Naive thymus-derived CD8-positive, alpha-beta T cell (primary cell): ENCODE measurements at places on chromosomes 4 and X. TPM values are rescaled to one million over a fixed set of nuclear protein-coding genes. Genes with fewer than 3 reads are reported as not detected.

DNA sequence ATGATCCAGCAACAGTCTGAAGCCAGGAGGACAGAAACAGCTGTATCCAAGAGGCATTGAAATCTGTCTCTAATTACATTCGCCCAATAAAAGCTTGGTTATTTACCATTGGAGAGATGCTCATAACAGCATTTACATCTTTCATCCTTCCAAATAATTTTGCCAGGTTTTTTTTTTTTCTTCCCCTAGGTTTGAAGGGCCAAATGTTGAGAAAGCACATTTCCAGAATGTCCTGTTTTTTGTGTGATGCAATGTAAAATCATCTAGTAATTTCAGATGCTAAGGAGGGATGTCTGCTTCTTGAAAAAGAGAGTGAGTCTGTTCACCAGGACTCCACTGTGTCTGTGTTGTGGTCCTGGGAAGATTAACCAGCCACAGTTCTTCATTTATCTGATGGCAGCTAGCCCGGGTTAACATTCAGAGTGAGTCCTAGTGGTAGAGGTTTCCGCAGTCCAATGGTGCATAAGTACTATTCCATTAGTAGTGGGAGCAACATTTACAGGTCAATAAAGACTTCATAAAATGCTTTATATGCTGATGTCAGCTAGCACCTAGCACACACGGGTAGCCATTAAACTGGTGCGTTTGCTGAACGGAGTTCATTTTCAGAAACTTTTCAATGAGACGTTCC lies 406.8 kb downstream of the STIM2 start:
- no peaks in the 10 kb centered on the region for H3K27me3 ChIP-seq
- no peak overlapping the region for H3K4me3 ChIP-seq
- no peaks in the 10 kb centered on the region for H3K36me3 ChIP-seq
- DNase-seq, result no peak
- H3K27ac ChIP-seq, result no peak overlapping the region

DNA sequence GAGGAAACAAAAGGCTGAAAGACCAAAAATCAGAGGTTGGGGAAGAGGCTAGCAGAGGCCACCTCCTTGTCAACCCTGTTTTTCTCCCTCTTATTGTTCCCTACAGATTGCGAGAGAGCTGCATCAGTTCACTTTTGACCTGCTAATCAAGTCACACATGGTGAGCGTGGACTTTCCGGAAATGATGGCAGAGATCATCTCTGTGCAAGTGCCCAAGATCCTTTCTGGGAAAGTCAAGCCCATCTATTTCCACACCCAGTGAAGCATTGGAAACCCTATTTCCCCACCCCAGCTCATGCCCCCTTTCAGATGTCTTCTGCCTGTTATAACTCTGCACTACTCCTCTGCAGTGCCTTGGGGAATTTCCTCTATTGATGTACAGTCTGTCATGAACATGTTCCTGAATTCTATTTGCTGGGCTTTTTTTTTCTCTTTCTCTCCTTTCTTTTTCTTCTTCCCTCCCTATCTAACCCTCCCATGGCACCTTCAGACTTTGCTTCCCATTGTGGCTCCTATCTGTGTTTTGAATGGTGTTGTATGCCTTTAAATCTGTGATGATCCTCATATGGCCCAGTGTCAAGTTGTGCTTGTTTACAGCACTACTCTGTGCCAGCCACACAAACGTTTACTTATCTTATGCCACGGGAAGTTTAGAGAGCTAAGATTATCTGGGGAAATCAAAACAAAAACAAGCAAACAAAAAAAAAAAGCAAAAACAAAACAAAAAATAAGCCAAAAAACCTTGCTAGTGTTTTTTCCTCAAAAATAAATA lies 179.9 kb downstream of the AR start:
- no peak for DNase-seq
- H3K4me3 ChIP-seq, result no peak overlapping the region
- H3K27ac ChIP-seq, result no peak overlapping the region
- H3K4me1 ChIP-seq, result no peaks in the 10 kb centered on the region
- no peaks in the 10 kb centered on the region for H3K36me3 ChIP-seq

GRCh38 chr4:6538575-6538974 lies 36.4 kb upstream of the MAN2B2 start:
- no peak overlapping the region for H3K27ac ChIP-seq
- H3K4me1 ChIP-seq, result no peaks in the 10 kb centered on the region
- no peak overlapping the region for H3K4me3 ChIP-seq
- H3K36me3 ChIP-seq, result no peaks in the 10 kb centered on the region
- DNase-seq, result no peak

- H3K4me3 ChIP-seq, result peak overlapping the region; percentile 100
- DNase-seq, result no peak
- no peaks in the 10 kb centered on the region for H3K27me3 ChIP-seq
Observed at GRCh38 chr4:25860586-25861279, 2.1 kb downstream of the SEL1L3 start.

DNA sequence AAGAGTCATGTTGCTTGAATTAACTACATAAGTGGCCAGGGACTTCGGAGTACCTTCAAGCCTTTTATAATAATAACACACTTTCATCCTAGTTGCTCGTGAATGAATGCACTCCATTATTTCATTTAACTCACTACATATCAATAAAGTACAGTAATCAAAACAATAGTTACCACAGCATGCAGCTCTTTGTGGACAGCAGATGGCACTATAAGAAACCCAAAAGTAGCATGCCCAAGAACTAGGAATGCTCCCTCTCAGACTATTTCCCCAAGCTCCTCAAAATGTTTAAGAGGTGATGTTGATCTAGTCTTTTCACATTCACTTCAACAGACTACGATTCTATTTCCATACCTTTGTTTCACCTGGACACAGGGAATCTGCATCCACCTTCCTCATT lies 500.8 kb upstream of the DIAPH2 start:
- no peaks in the 10 kb centered on the region for H3K27me3 ChIP-seq
- DNase-seq, result no peak
- H3K4me3 ChIP-seq, result no peak overlapping the region
- no peaks in the 10 kb centered on the region for H3K4me1 ChIP-seq

DNA sequence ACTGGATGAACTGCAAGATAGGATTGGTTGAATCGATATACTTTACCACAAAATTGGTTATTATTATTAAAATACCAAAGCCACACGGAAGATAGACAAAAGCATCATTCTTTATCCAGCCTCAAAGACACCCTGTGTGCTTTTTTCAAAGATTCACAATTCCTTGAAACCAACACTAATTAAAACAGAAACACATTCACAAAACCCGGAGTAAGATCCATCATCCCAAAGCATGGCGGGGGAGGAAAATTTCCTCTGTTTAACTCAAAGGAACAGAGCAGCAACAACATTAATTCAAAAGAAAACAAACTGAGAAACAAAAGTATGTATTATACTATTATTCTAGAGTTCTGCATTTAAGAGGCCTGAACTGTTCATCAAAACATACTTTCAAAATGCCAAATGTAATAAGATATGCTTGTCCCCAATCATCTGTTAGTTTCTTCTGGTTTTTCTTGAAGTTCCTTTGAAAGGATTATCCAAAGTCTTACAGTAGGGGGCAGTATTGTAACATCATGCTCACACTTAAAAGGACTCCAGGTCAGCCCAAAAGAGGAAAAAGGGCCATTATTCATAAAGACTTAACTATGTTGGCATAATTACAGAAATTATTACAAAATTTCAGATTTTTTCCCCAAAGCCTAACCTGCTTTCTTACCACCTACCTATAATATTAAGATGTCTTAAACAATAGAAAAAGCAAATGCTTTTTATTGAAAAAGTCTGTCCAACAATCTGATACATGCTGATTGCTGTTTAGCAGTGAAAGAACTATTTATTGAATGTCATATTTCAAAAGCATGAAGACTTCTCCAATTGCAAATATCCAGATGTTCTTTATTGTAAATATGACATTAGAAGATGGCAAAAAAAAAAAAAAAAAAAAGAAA lies 168.7 kb downstream of the SCFD2 start:
- no peak overlapping the region for H3K4me3 ChIP-seq
- DNase-seq, result peak; percentile 55
- H3K4me1 ChIP-seq, result no peaks in the 10 kb centered on the region
- H3K36me3 ChIP-seq, result no peaks in the 10 kb centered on the region

- no peak overlapping the region for H3K4me3 ChIP-seq
- H3K27me3 ChIP-seq, result no peaks in the 10 kb centered on the region
- H3K4me1 ChIP-seq, result no peaks in the 10 kb centered on the region
- no peaks in the 10 kb centered on the region for H3K36me3 ChIP-seq
Observed at GRCh38 chrX:33082371-33082770, 129.0 kb downstream of the DMD start.

GRCh38 chr4:187558391-187558790 lies 437.2 kb upstream of the ZFP42 start:
- H3K4me3 ChIP-seq, result no peak overlapping the region
- DNase-seq, result no peak
- H3K4me1 ChIP-seq, result no peaks in the 10 kb centered on the region

DNA sequence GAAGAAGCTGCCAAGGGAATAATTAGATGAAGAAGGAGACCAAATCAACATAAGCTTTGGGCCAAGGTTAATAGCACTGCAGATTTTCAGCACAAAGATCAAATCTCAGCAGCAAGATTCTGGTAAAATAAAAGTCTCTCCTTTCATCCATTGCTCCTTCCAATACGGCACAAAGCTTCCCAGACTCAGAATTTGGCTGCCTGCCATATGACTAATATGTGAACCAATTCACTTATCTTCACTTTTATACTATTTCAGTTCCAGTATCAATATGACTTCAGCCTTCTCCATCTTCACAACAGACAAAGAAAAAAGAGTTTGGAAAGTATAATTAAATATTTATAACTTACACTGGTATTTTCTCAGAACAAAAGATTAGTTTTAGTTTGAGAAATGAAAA lies 978.3 kb upstream of the GRID2 start:
- H3K4me3 ChIP-seq, result no peak overlapping the region
- no peak for DNase-seq
- peaks cover 8% of the 10 kb centered on the region for H3K36me3 ChIP-seq

DNA sequence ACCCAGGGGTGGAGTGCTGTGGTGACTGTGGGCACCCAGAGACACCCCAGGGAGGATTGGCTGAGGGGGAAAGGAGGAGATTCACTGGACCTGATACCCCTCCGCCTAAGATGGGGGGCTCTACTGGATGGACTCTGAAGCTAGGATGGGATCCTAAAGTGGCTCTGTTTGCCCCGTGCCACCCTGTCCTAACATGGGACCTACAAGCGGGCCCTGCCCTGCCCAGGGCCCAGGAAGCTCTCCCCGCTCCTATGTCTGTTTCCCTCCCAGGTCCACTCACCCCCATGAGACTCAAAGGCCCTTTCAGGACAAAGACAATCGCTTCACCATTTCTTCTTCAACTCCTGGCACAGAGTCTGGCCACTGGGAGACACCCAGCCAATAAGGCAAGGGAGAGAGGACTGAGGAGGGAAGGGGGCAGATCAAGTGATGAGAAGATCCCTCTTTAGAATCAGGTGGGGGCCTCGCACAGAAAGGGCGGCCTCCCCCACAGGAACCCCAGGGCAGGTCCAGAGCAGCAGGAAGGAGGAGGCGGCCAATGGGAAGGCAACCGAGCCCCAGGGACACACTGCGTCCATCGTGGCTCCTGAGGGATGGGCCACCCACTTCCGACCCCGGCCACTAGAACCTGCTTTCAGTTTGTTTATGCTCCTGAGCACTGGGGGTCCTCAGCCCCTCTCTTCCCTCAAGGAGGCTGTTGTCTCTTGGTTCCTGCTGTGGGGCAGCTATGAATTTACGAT lies 155.4 kb downstream of the AFAP1 start:
- H3K27ac ChIP-seq, result no peak overlapping the region
- H3K36me3 ChIP-seq, result no peaks in the 10 kb centered on the region
- no peak overlapping the region for H3K4me3 ChIP-seq
- peaks cover 7% of the 10 kb centered on the region for H3K4me1 ChIP-seq
- no peak for DNase-seq
- no peaks in the 10 kb centered on the region for H3K27me3 ChIP-seq

- H3K4me1 ChIP-seq, result no peaks in the 10 kb centered on the region
- no peaks in the 10 kb centered on the region for H3K27me3 ChIP-seq
- no peak for DNase-seq
- no peak overlapping the region for H3K4me3 ChIP-seq
- no peaks in the 10 kb centered on the region for H3K36me3 ChIP-seq
Observed at GRCh38 chr4:110004556-110004955, 91.9 kb downstream of the EGF start.

DNA sequence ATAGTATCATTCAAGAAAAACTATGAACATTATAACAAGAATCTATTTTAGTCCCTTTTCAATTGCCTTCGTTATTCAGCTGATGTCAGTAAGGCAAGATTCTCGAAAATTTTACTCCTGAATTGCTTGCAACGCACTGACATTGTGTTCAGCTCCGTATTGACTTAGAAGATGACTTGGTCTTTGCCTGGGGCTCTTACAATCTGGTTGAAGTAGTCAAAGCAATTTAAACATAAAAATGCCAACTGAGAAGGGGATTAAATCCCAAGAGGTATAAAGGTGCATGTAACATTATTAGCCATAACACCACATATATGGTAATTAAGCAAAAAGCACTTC lies 507.1 kb downstream of the CENPC start:
- H3K36me3 ChIP-seq, result no peaks in the 10 kb centered on the region
- no peaks in the 10 kb centered on the region for H3K27me3 ChIP-seq
- no peak overlapping the region for H3K4me3 ChIP-seq
- H3K27ac ChIP-seq, result no peak overlapping the region
- H3K4me1 ChIP-seq, result no peaks in the 10 kb centered on the region

- H3K27me3 ChIP-seq, result no peaks in the 10 kb centered on the region
- no peak overlapping the region for H3K27ac ChIP-seq
- H3K4me1 ChIP-seq, result no peaks in the 10 kb centered on the region
- H3K36me3 ChIP-seq, result no peaks in the 10 kb centered on the region
- DNase-seq, result no peak
- H3K4me3 ChIP-seq, result no peak overlapping the region
Observed at GRCh38 chrX:14232688-14233087, 203.0 kb upstream of the GEMIN8 start.

DNA sequence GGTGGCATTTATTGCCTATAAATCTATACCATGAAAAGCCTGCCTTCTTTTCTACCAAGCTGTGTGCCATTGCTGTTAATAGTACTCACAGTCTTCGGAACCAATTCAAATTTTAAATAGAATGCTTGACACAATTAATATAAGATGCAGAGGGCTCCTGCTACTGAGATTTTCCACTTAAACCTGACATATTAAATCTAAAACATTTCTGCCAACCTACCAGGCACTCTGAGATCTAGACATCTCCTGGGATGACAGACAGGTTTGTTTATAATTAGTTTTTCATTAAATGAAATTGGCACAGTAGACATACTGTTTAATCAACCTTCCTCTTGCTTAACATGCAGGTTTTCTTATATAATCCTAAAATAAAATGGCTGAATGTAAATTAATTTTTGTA lies 117.3 kb upstream of the CBR4 start:
- DNase-seq, result no peak
- H3K4me1 ChIP-seq, result no peaks in the 10 kb centered on the region
- no peak overlapping the region for H3K4me3 ChIP-seq
- H3K27me3 ChIP-seq, result no peaks in the 10 kb centered on the region
- H3K36me3 ChIP-seq, result no peaks in the 10 kb centered on the region
- H3K27ac ChIP-seq, result no peak overlapping the region

GRCh38 chr4:29142708-29143107 lies 1577.5 kb upstream of the PCDH7 start:
- H3K36me3 ChIP-seq, result no peaks in the 10 kb centered on the region
- no peak for DNase-seq
- no peaks in the 10 kb centered on the region for H3K27me3 ChIP-seq
- H3K4me3 ChIP-seq, result no peak overlapping the region
- H3K4me1 ChIP-seq, result no peaks in the 10 kb centered on the region
- H3K27ac ChIP-seq, result no peak overlapping the region

The ANK2 gene
- not detected for total RNA-seq

The ZNF827 gene
- 41.4 TPM for total RNA-seq

The ABCD1 gene
- 5.8 TPM for total RNA-seq

The FAM53A gene
- 1.1 TPM for total RNA-seq

The USP17L15 gene
- not detected for total RNA-seq

The MAGEC3 gene
- total RNA-seq, result not detected

The FAM156B gene
- 11.5 TPM for total RNA-seq

The RIBC1 gene
- total RNA-seq, result 2.0 TPM

The CFP gene
- total RNA-seq, result 16.9 TPM

The PAQR3 gene
- 12.9 TPM for total RNA-seq
